ENCODE measurements at places on chromosomes 3 and 15. TPM values are rescaled to one million over a fixed set of nuclear protein-coding genes. Genes with fewer than 3 reads are reported as not detected.

Gene SLC9C1
- not detected for polyA plus RNA-seq

Gene VIPR1
- 6.1 TPM for polyA plus RNA-seq

Gene KCNAB1
- 479 TPM for polyA plus RNA-seq

Gene OXTR
- 3.7 TPM for polyA plus RNA-seq

Gene C3orf20
- not detected for polyA plus RNA-seq

Gene CDC25A
- 0.94 TPM for polyA plus RNA-seq

Gene TPRG1
- not detected for polyA plus RNA-seq

Gene LXN
- polyA plus RNA-seq = 6.4 TPM

Gene FAM107A
- 13.8 TPM for polyA plus RNA-seq

Gene CP
- 0.85 TPM for polyA plus RNA-seq

Gene SLC28A2
- not detected for polyA plus RNA-seq

Gene GPR149
- not detected for polyA plus RNA-seq

Gene ROPN1
- 2.9 TPM for polyA plus RNA-seq
